Osteocyte (in vitro differentiated cells): ENCODE measurements at places on chromosomes 12 and 14. TPM values are rescaled to one million over a fixed set of nuclear protein-coding genes. Genes with fewer than 3 reads are reported as not detected.

The SLC24A4 gene
- not detected in 2 replicates for total RNA-seq

The AQP2 gene
- not detected in 2 replicates for total RNA-seq

The IFI27 gene
- 1.5 and 2.6 TPM in 2 replicates for total RNA-seq

The NPFF gene
- total RNA-seq = not detected in 2 replicates

The KRT73 gene
- total RNA-seq = not detected in 2 replicates

The BDKRB1 gene
- not detected in 2 replicates for total RNA-seq

The RAD51AP1 gene
- total RNA-seq = 4.4 and 6.7 TPM in 2 replicates
